ENCODE measurements at places on chromosomes 7 and 10.

GRCh38 chr10:110523736-110524135 lies 26.0 kb downstream of the DUSP5 start:
- no peak for DNase-seq

DNA sequence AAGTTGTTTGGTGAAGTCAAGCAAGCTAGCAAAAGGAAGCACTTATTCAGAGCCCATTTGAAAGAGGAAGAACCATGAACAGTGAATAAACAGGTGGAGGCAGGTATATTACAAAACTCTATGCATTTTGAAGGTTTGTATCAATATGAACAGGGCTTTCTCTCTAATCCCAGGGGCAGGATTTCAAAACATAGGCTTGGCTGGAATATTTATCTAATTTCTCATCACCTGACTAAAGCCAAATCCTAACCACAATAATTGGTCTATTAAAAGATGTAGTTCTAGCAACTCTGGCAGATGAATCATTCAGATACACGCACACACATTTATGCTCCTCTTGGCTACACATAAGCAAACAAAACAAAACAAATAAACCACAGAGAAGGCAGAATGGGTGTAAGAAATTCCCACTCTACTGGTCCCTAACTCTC lies 554.4 kb downstream of the INHBA start:
- DNase-seq, result no peak

DNA sequence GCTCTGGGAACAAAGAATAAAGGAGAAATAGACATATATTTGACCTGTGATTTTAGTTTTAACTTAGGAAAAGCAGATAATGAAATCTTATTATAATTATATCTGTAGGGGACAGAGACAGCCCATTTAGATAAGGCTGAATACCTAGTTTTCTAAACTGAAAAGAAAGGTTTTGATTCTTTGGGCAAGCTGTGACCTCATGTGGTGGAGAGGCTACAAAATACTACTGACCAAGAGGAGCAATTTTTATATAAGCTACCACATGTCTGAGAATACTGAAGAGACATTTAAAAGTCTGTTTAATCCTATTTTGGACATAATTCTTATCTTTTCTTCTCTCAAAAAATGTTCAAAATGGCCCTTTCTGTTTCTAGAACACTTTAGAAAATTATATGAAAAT lies 271.0 kb downstream of the MTERF1 start:
- DNase-seq, result no peak

GRCh38 chr7:66845379-66846095 lies 75.5 kb upstream of the TMEM248 start:
- DNase-seq, result no peak

DNA sequence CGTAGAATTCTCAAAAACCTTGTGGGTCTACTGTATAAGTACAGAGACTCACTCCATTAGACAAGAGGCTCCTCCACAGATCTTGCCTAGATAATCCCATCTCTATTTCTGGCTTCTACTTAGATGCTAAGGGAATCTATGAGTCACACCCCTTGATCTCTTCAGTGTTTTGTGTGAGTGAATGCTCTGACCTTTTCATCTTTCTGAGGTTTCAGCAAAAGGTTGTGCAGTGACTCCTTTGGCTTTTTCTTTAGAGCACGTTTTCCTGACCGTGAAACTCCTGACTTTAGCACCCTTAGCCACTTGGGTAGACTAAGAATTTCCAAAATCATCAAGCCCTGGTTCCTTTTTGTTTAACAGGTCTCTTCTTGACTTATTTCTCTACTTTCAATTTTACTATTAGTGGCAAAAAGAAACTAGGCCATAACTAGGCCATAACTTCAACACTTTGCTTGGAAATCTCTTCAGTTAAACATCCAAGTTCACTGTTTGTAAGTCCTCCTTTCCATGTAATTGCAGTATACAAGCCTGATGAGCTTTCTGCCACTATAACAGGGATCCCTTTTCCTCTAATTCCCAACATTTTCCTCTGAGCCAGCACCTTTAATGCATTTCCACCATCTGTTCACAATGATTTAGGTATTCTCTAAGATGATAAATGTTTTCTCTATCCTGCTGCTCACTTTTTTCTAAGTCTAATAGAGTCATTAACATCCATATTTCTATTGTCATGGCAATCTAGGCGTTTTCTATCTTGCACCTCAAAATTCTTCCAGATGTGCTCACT lies 19.4 kb downstream of the COPG2 start:
- DNase-seq, result no peak

DNA sequence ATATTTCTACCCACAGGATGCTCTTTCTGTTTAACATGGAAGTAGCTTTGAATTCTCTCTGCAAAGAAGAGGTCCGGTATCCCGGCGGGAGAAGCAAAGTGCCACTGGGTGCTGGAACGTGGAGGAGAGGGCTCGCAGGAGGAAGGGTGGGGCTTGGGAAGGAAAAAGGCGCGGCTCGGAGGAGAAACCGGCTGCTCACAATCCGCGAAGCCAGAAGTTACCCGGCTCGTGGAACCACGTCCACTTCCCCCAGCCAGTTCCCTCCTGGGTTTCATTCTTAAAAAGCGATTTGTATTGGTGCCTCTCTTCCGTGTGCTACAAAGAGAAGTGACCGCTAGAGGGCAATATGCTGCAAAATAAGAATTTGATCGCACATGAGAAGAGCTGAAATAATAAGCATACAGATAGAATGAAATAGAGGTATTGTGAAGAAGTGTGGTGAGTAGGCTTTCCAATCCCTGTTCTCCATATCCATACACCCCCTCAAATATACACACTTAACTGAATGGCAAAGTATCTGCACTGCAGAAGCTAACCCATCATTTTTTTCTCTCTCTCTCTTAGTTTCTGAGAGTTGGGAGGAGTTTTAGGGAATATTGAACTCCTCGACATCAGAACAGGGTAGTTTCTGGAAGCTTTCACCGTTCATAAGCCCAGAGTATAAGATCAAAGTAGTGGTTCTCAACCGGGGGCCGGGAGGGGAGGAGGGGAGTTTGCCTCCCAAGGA lies 31.1 kb downstream of the TRIL start:
- peak; percentile 62 for DNase-seq

DNA sequence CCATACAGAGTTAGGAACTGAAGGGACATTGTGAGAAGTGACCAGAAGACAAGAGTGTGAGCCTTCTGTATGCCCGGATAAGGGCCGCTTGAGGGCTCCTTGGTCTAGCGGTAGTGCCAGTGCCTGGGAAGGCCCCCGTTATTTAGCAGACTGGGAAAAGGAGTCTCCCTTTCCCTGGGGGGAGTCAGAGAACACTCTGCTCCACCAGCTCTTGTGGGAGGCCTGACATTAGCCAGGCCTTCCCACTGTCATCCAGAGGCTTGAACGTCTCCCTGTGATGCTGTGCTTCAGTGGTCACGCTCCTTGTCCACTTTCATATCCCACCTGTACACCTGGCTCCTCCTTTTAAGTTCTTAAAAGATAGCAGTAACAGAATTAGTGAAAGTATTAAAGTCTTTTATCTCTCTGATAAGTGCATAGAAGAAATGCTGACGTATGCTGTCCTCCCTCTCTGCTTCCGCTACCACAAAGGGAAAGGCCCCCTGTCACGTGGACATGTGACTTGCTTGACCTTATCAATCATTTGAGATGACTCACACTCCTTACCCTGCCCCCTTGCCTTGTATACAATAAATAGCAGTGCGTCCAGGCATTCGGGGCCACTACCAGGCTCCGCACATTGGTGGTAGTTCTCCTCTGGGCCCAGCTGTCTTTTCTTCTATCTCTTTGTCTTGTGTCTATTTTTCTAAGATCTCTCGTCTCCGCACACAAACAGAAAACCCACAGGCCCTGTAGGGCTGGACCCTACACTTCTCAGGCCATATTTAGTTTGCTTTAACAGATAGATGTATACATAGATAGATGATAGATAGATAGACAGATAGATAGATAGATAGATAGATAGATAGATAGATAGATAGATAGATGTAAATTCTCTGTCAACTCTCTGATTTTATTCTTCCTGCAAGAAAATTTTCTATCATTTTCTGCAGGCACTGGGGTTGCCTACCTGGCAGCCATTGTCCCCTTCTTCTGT lies 131.5 kb upstream of the JCAD start:
- DNase-seq, result no peak

DNA sequence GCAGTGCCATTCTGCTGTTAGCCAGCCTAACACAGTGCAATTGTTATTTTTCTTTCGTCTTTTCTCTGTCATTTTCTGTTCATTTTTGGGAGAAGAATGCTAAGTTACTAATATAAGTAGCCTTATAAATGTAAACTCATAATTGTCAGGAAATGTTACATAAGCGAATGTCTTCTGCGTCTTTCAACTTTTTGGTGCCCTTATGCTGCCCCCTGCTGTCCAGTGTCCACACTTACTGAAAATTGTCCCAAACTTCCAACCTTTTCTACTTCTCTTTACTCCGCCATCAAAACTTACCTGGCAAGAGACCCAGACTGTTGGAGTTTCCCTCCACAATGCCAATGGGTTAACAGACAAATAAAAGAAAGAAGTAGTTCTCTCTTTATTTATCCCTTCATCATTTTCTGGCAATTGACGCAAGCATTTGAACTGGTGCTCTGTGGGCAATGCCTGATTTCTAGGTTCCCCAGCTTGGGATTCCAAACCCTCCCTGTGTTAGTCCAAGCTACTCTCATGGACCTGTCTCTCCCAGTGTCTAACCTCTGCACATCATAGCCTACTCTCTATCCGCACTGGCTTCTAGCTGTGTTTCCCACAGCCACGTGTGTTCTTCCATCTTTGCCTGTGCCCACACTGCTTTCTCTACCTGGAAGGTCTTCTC lies 21.0 kb upstream of the EPC1 start:
- no peak for DNase-seq

DNA sequence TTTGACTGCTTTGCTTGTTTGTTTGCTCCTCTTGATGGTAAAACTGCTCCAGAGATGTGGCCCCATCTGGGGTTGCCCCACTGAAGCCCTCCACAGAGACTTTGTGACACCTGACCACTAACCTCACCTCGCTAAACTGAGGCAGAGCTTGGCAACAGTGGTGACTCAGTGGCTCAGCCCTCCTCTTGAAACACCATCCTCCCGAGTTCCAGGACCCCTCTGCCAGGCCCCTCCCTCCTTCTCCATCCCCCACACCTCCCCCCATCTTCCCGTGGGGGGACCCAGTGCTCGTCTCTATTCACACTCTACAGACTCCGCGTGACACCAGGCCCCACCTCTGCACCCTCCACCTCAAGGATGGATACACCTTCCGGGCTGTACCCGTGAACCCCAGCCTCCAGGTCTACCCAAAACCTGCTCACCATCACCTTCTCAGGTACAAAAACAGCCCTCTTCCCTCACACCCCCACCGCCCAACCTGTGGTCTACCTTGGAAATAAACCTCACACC lies 19.0 kb upstream of the RET start:
- DNase-seq, result no peak

DNA sequence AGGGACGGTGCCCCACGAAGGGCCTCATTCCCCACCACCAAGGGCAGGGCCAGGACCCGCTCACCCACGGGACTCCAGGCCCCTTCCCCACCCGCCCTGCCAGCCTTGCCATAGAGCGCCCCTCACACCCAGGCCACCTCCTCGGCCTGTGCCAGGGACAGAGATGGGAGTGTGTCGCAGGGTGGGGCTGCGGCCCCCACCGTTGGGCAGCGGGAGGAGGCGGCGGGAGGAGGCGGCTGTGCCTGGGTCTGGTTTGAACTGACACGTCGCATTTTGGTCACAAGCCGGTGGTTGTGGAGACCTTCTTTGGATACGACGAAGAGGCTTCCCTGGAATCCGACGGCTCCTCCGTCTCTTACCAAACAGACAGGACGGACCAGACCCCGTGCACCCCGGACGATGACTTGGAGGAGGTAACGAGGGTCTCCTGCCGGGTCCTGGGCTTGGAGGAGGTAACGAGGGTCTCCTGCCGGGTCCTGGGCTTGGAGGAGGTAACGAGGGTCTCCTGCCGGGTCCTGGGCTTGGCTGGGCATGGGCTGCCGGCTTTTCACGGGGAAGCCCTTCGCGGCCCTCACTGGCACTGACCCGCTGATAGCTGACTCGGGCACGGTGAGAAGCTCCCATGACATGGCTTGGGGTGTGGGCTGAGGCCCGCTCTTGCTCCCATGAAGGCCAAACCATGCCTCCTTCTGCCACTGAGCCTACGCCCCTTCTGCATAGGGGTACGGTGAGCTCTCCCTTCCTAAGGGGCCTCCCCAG lies 46.4 kb upstream of the DPYSL4 start:
- DNase-seq, result no peak

- DNase-seq, result no peak
Observed at GRCh38 chr7:134060874-134061273, 66.3 kb upstream of the LRGUK start.

GRCh38 chr7:6529643-6530042 lies 21.6 kb downstream of the GRID2IP start:
- DNase-seq, result no peak

DNA sequence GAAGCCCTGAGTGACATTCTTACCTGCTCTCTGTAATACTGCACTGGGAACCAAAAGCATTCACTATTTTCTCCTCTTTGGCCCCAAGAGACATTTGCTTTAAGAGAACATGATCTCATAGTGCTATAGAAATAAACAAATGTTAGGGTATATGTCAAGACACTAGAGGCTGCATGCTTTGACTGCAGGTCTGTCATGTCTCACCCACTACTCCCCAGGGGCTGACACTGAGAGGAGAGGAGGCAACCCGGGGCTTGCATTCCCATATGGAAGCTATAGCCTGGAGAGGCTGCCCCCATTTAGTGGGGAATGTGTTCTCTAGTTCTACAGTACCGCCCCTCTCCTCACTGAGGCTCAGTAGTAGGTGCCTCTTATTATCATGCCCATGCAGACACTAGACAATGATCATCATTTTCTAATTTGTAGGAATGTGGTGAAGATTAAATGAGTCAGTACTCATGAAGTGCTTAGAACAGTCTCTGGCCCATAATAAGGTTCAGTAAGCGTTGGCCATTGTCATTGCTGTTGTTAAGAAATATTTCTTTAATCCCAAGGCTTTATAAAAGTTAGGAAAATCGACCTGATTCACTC lies 4.9 kb upstream of the SLF2 start:
- DNase-seq, result no peak

DNA sequence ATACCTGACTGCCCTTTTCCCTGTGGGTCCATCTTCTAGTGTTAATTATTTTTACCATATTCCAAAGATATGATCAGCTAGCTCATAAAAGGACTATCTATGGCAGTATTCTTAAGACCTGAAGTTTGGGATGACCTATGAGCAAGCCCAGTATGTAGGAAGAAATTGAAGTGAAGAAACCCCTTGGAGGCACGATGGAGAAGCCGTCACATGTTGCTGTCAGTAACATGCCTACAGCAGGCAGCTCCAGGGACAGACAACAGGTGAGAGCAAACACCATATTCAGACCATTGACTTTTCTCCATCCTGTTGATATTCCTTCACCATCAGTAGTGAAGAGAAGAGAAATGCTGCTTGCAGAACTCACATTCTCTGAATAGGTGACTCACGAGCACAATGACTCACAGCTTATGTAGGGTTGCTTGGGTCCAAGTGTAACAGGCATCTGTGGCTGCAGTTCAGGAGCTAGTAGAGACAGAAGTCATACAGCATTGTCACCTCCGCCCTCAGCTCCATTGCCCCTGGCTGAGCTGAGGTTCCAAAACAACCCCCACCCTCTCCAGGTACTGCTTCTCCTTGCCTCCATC lies 8.4 kb upstream of the LYZL2 start:
- no peak for DNase-seq

DNA sequence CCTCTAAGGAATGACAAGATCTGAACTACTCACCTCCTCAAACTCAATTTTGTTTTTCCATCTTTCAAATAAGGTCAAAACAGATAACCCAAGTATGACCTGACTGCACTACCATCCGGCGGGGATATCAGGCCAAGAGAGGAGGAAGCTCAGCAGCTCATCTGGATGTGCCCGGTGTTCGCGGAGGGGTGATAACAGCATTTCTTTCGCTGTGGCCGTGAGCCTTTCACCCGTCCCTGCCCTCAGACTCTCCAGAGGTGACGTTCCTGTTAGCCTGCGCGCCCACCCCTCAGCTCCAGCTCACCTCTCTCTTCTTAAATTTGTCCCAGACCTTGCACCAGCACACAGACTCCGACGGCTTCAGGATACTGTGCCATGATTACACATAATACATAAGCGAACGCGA lies 526 bp downstream of the ZNF248 start:
- no peak for DNase-seq

Measured in NCI-H524 treated with DMSO at 0.1 percent for 48 hours (cell line).